ENCODE measurements at places on chromosomes 2 and 18.

- no peak for DNase-seq
These were observed 99.9 kb downstream of the CBLN2 start for GRCh38 chr18:72444111-72444797.

DNA sequence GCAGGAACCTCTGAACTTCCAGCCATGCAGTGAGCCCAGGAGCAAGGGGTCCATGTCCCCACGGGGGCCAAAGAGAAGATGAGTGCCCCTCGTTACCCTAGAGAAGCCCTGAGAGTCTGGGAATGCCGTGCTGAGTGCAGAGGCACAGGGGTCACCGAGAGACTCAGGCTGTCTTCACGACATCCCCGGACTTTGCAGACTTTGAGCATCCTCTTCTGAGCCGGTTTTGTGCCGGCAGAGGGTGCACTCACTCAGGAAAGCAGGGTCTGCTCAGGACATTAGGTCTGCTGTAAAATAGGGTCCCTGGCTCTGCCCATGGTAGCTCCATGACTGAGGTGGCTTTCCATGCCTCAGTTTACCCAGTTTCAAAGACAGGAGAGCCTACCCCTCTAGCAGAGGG lies 71.0 kb downstream of the GALNT14 start:
- DNase-seq, result no peak

- DNase-seq, result no peak
These were observed 70.9 kb upstream of the LYPD6B start for GRCh38 chr2:148967578-148967977.

GRCh38 chr18:38972571-38972970 lies 1407.0 kb upstream of the CELF4 start:
- DNase-seq, result no peak

DNA sequence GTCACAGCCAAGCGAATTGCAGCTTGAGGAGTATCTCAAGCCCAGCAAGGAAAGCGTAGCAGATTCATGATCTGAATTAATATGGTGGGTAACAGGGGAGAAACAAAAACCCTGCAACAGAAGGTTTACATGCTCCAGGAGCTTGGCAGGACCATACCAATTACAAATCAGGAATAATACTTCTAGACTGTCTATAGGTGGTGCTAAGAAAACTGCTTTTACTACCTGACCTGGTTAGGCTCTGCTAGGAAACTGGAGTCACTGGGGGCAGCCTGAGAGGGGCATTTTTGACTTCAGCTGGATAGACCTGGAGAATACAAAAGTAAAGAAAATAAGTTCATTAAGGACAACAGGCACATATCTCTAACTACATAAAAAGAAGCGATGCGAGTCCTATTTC lies 24.6 kb upstream of the SPOPL start:
- no peak for DNase-seq

- no peak for DNase-seq
These were observed 34.8 kb downstream of the RRM2 start for GRCh38 chr2:10157293-10157692.
